ENCODE measurements at places on chromosomes 5 and 9.

DNA sequence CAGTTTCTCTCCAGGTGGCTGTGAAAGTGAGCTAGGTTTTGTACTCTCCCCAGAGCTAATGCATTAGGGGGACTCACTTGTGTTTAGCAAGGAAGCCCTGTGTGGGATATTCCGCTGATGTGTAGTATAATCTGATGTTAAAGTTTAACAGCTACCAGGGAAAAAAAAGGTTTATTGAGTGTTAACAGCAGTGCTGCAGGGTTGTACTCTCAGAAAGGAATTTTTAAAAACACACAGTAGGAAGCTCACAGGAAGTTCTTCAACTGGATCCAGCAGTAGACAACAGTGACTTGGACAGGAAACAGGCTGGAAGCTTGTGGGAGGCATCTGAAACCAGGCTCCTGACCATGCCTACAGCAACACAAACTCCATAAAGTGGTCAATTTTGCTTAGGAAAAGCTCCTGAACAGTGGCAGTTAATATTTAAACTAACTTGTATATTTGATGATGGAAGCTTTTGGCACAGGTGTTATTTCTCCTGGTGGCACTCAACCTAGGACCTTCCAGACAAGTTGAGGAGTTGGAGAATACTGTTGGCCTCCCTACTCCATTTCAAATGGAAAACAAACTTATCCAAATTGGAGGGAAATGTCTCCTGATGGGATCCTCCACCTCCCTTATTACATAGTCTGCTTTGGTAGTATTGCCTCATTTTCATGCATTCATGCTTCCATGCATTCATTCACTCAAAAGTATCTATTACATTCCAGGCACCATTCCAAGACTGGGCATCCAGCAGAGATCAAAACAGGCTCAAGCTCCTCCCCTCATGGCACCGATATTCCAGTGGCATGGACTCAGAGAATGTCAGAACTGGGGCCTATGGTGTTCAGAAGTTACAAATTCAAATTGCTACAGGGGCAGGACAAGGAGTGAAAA lies 54.7 kb downstream of the FOXD1 start:
- DNase-seq, result no peak

DNA sequence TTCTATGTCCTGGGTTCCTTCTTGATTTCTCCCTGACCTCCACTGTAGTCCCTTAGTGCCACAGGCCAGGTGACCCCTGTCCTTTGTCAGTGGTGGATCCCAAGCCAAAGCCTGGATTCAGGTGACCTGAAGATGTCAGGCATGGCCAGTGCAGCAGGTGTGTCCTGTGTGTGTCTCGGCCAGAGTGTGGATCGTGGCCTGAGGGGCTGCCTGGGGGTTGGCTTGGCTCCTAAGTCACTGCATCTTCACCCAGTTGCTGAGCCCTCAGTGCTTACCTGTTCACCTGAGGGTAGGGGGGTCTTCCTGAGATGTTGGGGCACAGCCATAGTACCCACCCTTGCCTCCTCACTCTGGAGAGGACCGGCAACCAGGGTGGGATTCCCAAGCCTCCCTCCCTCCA lies 61.8 kb upstream of the PITX1 start:
- no peak for DNase-seq

DNA sequence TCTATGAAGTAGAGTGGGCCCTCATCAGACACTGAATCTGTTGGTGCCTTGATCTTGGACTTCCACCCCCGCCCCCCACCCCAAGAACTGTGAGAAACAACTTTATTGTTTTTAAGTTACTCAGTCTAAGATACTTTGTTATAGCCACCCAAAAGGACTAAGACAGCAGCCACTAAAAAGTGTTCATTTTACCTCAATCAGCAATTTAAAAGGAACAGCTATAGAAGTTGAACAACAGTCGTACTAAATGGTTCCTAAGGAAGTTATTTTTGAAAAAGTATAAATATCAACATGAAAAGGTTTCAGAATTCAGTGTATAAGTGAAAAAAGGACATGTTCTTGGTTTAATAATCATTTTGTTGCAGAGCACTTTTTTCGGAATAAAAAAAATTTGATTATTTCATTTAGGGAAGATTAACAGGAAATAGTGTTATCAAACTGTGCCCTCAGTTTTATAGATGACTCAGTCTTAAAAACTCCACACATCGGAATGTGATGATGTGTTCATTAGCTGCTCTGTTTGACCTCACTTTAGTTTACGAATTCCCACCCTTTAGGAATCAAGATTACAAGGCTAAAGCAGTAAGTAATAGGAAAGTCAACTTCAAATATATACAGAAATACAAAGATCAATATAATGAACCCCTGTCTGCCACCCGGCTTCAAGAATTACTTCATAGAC lies 71.2 kb downstream of the MTAP start:
- DNase-seq, result no peak

DNA sequence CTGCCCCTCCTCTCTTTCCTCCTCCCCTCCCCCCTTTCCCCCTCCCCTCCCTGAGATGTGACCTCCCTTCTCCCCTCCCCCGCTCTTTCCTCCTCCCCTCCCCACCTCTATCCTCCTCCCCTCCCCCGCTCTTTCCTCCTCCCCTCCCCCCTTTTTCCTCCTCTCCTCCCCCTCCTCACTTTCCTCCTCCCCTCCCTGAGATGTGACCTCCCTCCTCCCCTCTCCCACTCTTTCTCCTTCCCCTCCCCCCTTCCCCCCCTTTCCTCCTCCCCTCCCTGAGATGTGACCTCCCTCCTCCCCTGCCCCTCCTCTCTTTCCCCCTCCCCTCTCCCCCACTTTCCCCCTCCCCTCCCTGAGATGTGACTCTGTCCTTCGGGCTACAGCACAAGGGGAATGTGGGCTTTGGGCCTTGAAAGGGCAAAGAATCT lies 169.8 kb downstream of the COL23A1 start:
- DNase-seq, result no peak

DNA sequence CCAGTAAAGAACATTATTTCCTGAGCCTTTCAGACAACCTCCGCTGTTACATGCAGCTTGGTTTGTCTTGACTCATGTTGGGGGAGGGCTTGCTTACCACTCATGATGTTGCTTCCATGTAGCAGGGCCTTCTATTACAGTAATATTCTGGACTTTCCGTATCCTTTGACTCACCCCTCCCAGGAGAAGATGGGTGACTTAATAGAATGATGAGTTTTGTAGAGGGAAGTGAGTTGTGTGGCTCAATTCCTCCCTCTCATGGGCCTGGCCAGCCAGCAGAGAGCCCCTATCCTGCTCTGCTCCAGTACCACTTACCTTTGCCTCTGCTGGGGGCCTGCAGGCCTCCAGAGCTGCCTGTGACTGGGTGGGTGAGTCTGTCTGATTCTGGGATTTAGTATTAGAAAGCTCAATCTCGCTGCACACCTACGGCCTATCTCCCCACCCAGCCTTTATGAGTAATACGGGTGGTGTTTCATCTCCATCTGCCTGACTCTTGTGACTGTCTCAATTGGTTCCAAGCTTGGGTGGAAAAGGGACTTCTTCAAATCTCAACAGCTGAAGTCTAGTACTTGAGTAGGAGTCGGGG lies 52.6 kb upstream of the KLF9 start:
- peak; percentile 6 for DNase-seq

DNA sequence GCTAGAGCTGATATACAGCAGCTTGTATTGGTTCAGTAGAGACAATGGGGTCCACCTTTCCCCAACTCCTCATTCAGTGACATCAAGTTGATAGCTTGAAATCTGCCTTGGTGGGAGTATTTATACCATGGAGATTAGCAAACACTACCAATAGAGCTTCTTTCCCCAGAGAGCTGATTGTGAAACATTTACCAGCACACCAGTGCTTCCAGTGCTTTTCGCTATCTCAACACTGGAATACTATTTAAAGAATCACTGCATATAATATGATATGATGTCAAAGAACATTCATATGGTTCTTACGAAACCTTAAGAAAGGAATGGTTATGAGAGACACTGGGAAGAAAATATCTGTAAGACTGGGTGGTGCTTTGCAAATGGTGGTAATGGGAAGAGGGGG lies 21.8 kb upstream of the RNF145 start:
- DNase-seq, result no peak

DNA sequence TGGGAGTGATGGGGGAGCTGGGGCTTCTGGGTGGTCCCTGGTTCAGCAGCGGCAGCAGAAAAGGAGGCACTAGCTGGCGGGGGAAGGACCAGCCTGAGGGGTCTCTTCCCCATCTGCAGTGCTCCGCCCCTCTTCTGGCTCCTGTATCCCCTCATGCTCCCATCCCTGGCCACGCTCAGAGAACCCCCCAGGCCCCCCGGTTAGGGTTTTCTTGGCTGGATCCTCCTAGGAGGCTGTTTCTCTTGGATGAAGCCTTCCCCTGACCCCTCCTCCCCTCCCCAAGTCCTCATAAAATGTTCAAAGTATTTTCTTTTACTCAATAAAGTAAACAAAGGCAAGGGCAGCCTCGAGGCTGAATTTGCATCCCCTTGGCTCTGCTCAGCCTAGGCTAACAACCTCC lies 60.8 kb downstream of the FGF18 start:
- DNase-seq, result no peak

GRCh38 chr5:131536211-131536826 lies 98.7 kb downstream of the RAPGEF6 start:
- no peak for DNase-seq

- DNase-seq, result no peak
Observed at GRCh38 chr5:155826611-155827507, 500.1 kb upstream of the SGCD start.

- DNase-seq, result no peak
Observed at GRCh38 chr5:77358255-77359205, 133.6 kb downstream of the WDR41 start.

DNA sequence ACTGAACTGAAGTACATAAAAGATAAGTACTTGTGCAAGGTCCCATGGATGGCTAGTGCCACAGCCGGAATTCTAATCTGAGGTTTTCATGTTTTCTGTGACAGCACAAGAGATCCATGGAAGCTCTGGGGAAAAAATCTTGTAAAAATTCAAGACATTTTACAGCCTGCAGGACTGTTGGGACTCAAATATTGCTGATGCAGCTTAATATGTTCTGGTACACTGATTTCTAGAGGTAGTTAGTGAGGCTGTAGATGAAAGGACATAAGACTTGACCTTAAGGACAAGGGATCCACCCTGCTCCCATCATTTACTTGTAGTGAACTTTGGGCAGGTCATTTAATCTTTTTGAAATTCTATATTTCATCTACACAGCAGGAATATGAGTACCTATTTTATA lies 390.4 kb downstream of the TLE4 start:
- DNase-seq, result no peak

DNA sequence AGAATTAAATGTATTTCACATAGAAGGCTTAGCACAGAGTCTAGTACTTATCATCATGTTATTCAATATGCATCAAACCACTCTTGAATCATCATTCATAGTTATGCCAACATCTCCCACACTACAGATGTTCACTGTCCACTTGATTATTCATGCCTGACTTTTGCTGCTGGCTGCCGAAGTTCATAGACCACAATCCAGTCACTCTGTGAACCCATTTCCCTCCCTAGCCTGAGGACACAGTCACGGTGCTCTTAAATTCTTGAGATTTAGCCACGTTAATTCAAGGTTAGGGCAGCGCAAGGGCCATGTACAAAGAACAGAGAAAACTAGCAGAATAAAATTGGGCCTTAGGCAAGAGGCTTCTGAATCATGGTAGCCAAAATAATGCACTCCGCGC lies 32.4 kb downstream of the ABCA1 start:
- no peak for DNase-seq

DNA sequence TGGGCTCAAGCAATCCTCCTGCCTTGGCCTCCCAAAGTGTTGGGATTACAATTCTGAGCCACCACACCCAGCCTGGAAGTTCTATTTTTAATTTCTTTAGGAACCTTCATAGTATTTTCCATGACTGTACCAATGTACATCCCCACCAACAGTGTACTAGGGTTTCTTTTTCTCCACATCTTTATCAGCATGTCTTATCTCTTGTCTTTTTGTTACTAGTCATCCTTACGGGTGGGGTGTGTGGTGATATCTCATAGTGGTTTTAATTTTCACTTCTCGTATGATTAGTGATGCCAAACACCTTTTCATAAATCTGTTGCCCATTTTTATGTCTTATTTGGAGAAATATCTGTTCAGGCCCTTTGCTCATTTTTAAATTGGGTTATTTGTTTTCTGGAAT lies 123.0 kb upstream of the MEF2C start:
- no peak for DNase-seq

DNA sequence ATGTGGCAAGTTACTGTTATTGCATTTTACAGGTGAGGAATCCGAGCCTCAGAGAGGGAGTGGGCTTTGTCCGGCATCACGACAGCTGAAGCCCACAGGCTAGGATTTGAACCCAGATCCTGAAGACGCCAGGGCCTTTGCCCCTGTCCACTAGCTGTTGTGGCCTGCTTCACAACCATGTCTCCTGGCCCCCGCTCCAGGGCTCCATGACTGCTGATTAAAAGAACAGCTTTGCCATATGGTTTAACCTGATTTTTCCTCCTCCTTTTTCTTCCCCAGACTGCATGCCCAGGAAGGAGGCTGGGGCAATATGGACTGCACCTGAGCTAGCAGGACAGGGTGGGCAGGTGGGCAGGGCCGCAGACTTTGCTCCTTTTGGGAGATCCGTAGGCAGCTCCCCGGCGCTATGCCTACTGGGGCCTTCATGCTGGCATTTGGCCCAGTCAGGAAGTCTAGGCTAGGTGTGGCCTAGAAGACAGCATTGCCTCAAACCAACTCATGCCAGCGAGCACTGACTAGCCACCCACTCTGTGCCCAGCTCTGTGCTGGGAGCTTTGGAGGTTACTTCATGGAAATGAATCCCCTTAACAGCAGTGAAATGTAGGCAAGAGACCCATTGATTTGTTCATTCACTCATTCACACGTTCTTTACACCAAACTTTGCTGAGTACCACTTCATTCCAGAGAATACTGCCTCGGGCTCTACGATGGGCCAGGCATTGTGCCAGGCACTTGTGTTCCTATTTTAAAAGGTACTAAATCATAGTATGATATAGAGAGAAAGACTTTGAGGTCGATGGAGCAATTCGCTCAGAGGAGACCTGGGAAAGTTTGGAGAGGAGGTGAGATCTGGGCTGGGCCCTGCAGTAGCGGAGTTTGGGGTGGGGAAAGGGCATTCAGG lies 94.3 kb upstream of the CPEB4 start:
- no peak for DNase-seq

DNA sequence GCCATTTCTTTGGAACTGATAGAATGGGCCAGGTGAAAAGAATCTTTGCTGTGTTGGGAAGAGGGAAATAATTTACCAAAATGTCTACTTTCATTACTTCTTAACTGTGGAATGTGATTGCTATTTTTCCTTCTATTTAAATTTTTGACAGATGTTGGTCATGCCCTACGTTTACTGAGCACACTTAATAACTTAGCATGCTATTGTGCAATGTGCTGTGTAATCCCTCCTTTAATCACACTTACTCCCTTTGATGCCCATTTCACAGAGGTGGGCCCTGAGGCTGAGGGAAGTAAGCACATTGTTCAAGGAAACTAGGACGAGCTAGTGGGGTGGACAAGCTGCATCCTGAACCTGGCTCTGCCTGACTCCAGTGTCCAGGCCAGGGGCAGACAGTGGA lies 47.8 kb upstream of the INSYN2B start:
- DNase-seq, result no peak

GRCh38 chr5:155193483-155194107 lies 180.0 kb downstream of the KIF4B start:
- no peak for DNase-seq
